ENCODE measurements at places on chromosomes 3 and 15.
A peak's percentile ranks its signal among the peaks of the same experiment; 100 is the strongest.

- DNase-seq, result peak; percentile 86
Observed at GRCh38 chr3:113186566-113186965, 24.8 kb upstream of the BOC start.

GRCh38 chr3:190847436-190847835, 15.1 kb downstream of the GMNC start:
- DNase-seq, result no peak

DNA sequence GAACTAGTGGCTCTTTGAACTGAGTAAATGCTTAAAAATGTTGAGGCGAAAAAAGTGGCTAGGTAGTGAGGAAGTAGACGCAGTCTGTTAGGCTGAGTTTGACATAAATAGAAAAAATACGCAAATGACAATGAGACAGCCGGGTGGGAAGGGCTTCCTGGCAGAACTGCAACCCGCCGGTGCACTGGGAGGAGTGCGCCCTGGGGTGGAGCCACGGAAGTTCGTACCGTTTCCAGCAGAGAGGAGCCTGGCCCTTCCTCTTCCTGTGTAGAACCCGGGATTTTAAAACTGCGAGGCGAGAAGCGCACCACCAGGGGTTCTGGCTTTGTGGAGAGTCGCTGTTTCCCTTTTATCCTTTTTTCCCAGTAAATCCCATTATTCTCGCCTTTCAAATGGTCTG, 602.6 kb downstream of the PYDC2 start:
- DNase-seq, result no peak

- DNase-seq, result no peak
Observed at GRCh38 chr3:174215456-174215855, 643.7 kb upstream of the NAALADL2 start.

- DNase-seq, result no peak
Observed at GRCh38 chr3:104286645-104287044, 1080.1 kb upstream of the ALCAM start.

- no peak for DNase-seq
Observed at GRCh38 chr3:25493246-25493645, 65.2 kb downstream of the RARB start.

DNA sequence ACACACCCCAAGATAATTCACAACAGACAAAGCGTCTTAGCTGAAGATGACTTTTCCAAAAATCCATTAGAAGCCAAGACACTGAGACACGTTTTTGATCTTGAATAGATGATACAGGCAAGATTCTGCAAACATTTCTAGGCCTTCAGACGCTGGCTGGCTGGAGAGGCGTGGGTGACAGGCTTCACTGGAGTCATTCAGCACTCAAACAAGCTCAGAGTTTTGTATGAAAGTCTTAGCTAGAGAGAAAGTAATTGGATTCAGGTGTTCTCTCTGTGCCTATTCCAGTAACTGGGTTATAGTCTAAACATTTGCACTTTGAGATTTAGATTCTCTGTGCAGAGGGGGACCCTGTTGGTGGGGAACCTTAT, 147.7 kb upstream of the BHLHE40 start:
- DNase-seq, result no peak

DNA sequence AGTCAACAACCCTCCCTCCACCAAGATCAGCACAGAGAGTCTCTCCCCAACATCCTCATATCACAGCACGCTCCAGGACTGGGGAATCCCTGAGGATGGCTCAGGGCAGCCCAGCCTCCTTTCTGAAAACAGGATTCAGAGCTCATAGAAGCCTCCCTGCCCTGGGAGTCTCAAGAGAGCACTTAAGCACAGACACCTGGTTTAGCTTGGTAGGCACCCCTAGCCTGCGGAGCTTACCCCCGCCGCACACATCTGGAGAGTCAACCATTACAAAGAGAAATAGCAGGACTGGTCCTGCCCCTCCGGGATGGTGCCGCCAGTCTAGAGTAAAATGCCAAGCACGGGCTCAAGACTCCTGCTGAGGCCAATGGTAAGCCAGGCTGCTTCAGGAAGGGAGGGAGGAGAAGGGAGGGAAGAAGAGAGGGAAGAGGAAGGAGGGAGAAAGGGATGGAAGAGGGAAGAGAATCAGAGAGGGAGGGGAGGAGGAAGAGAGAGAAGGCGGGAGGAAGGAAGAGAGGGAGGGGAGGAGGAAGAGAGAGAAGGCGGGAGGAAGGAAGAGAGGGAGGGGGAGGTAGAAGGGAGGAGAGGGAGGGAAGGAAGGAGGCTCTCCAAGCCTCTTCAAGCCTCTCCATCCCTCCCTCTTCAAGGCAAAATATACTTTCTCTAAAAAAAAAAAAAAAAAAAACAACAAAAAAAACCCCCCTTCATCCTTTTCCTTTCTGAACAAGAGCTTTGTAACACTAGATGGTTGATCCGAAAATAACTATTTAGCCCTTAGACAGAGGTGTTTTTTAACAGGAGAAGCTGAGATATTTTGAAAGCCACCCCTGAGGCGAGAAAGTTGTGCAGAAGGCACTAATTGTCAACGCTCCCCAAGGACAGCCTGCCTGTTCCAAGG, 278.6 kb upstream of the TLE3 start:
- DNase-seq, result no peak

DNA sequence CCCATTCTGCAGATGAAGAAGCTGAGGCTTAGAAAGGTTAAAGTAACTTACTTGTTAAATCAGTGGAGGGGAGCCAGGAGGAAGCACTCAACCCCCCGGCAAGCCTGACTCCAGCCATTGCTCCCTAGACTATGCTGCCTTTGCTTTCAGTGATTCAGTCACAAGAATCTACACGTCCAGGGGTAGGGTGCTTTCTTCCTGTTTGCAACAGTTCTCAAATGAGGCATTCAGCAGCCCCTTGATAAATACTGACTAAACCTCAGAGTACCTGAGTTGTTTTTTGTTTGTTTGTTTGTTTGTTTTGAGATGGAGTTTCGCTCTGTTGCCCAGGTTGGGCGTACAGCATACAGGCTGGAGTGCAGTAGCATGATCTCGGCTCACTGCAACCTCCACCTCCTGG, 28.6 kb downstream of the MAGEF1 start:
- no peak for DNase-seq

GRCh38 chr3:160393346-160394008, 5.5 kb downstream of the IFT80 start:
- no peak for DNase-seq

DNA sequence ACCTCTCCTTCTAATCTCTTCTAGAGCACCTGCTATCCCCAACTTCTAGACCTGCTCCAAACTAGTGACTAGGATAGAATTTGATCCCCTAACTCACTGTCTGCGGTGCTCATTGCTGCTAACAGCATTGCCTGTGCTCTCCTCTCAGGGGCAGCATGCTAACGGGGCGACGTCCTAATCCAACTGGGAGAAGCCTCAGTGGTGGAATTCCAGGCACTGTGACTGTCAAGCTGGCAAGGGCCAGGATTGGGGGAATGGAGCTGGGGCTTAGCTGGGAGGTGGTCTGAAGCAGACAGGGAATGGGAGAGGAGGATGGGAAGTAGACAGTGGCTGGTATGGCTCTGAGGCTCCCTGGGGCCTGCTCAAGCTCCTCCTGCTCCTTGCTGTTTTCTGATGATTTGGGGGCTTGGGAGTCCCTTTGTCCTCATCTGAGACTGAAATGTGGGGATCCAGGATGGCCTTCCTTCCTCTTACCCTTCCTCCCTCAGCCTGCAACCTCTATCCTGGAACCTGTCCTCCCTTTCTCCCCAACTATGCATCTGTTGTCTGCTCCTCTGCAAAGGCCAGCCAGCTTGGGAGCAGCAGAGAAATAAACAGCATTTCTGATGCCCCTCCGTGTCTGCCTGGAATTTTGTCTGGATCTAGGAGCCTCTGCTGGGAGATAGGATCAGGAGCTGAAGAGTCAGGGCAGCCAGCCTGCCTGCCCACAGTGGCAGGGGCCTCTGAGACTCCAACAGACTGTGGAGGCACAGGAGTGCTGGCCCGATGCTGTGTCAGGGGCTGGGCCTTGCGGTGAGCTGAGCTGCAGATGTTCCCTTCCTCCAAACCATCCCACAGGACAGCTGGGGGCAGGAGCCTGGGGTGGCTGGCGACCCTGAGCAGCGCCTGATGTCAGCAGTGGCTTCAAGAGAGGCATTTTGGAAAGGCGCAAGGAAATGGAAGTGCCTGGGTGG, 3.0 kb downstream of the ISLR start:
- peak; percentile 22 for DNase-seq

DNA sequence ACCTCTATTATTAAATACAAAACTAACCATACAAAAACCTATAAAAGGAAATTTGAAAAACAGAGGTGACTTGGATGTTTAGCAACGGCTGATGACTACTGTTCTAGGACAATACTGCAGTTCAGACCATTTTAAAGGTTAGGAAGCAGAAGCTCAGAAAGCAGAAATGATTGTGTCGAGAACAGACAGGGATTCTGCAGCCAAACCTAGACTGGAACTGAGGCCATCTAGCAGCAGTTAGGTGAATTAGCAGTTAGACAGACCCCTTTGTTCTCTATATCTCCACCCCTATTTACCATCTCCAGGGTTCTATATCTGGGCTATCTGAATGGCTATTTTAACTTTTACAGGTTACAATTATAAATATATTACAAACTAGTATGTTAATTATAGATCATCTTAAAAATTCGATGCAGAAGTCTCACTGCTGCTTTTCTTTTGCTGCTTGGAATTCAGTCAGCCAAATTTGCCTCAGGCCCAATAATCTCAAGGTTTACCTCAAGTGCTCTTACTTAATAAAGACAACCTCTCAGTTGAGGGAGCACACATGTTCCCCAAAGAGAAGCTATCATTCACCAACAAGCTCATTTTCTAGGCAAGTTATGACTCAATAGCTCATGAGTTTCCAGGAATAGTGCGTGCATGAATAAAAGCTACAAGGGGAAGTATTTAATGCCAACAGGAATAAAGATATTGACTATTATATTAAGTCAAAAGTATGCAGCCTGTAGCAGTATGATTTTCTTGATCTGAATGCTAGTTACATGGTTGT, 9.3 kb upstream of the IL1RAP start:
- DNase-seq, result no peak

GRCh38 chr3:73781541-73781940, 156.8 kb upstream of the PDZRN3 start:
- DNase-seq, result no peak

DNA sequence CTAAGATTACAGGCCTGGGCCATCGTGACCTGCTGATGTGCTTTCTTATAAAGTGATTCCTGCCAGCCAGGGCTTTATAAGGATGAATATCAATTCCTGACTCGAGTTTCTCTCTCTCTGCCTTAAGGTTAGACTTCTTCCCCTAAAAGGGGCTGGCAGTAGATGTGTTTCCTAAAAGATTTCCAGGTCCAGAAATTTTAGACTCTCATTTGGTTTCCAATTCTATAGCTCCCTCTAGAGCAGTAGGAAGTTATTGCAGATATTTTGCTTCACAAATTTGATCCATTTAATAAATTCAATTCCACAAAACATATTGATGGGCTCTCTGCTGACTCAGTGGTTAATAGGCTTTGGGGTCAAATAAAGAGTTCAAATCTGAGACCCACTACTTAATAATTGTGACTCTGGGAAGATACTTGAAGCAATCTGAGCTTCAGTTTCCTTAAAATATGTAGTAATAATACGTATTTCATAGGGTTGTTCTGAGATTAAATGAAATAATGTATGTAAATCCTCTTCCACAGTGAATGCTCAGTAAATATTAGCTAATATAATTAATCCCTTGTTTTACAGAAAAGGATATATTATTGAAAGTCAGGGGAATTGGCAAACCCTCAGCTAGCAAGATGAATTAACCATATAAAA, 2.1 kb downstream of the TRIM69 start:
- DNase-seq, result peak; percentile 32

DNA sequence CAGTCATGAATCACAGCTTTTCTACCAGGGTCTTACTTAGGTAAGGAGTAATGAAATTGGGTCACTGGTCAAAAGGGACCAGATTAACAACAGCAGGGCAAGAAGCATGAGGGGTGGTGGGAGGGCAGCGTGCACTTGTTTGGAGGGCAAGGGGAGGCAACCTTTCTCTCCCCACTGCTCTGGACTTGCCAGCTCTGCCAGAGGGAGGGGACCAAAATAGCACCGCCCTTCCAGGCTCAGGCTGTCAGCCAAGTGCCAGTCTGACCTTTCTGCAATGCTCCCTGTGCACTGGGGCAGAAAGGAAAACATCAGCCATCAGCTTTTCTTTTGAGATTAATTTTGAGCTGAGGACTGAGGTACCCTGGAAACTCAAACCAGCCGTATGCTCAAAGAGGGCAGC, 4.5 kb upstream of the ULK3 start:
- DNase-seq, result no peak

DNA sequence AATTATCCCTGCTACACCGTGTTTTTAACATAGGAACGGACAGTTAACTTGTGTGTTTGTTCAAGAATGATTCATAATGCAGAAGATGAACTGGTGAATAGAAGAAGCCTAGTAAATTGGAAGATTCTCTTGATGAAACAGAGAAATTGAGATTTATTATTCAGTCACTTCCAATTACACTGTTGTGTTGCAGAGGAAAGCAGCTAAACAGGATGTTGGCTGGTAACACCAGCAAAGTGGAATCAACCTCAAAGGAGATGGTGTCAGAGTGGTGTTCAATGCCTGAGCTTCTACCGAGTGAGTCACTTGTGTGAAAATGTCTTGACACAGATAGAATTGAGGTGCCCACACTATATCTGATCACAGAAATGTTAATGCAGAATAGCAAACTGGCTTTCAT, 399.6 kb downstream of the LPP start:
- no peak for DNase-seq

DNA sequence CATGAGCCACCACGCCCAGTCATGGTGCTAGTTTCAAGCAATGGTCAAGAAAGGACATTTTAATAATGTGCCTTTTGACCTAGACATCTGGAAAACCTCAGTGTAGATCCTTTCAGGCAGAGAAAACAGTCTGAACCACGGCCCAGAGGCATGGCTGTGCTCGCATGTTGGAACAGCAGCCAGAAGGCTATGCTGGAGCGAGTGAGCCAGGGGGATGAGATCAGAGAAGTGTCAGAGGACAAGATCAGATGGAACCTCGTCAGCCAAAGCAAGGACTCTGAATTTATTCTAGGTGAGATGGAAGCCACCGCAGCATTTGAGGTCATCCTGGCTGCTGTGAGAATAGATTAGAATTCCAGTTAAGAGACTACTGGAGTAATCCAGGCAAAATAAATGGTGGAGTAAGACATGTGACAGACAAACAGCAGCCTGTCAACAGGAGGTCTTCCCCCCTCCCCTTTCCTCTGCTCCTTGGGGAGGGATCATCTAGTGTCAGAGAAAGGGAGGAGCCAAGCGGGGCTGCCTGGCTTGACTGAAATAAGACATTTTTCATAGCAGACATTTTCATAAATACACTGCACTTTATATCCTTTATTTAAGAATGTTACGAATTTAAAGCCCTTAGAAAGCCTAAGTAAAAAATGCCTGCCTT, 40.4 kb upstream of the ACKR4 start:
- DNase-seq, result no peak

- DNase-seq, result no peak
Observed at GRCh38 chr15:25529774-25530173, 91.0 kb upstream of the UBE3A start.

DNA sequence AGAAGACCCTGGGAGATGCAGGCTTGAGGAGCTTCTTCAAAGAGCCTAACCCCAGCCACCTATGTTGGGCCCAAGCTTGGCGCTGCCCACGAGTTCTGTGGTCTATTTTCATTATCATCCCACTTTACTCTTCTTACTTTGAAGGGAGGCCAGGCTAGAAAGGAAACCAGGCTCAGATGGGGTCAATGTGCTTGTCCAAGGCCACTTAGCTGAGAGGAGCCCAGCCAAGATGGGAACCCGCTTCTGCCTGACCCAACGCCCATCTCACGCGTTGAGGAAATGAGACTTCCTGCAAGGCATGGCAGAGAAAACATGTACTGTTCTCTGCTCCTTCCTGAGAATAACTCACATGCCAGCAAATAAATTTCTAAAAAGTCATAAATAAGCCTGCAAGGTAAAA, 486.3 kb upstream of the PROK2 start:
- DNase-seq, result no peak

- no peak for DNase-seq
Observed at GRCh38 chr3:123122525-123123315, 55.9 kb downstream of the PDIA5 start.

Measured in NCI-H1694 treated with DMSO at 0.1 percent for 48 hours (cell line).